ENCODE measurements at places on chromosomes 5 and 9. TPM values are rescaled to one million over a fixed set of nuclear protein-coding genes. Genes with fewer than 3 reads are reported as not detected.

- H3K36me3 ChIP-seq = no peaks in the 10 kb centered on the region
- no peak overlapping the region for H3K27ac ChIP-seq
- no peaks in the 10 kb centered on the region for H3K4me1 ChIP-seq
- DNase-seq = no peak
- peaks cover 2% of the 10 kb centered on the region for H3K27me3 ChIP-seq
Measured at GRCh38 chr9:908536-909205, 67.2 kb downstream of the DMRT1 start.

- no peak overlapping the region for H3K4me3 ChIP-seq
- no peaks in the 10 kb centered on the region for H3K36me3 ChIP-seq
- H3K4me1 ChIP-seq = no peaks in the 10 kb centered on the region
- no peaks in the 10 kb centered on the region for H3K27me3 ChIP-seq
Measured at GRCh38 chr5:92421942-92422341, 1038.8 kb upstream of the ARRDC3 start.

GRCh38 chr9:135817951-135818717 lies 89.2 kb downstream of the CAMSAP1 start:
- no peak overlapping the region for H3K27ac ChIP-seq
- peaks cover 83% of the 10 kb centered on the region for H3K36me3 ChIP-seq
- H3K4me3 ChIP-seq = no peak overlapping the region
- H3K27me3 ChIP-seq = no peaks in the 10 kb centered on the region
- no peaks in the 10 kb centered on the region for H3K4me1 ChIP-seq
- no peak for DNase-seq

GRCh38 chr5:140220032-140220697 lies 45.2 kb downstream of the CYSTM1 start:
- no peak for DNase-seq
- H3K4me1 ChIP-seq = no peaks in the 10 kb centered on the region
- no peak overlapping the region for H3K27ac ChIP-seq
- H3K27me3 ChIP-seq = no peaks in the 10 kb centered on the region
- no peaks in the 10 kb centered on the region for H3K36me3 ChIP-seq
- no peak overlapping the region for H3K4me3 ChIP-seq

The NEURL1B gene
- 0.12 TPM for total RNA-seq

The KIF24 gene
- total RNA-seq = 0.79 TPM
